ENCODE measurements at places on chromosomes 3 and 15. TPM values are rescaled to one million over a fixed set of nuclear protein-coding genes. Genes with fewer than 3 reads are reported as not detected.

CHCHD6 gene
- polyA plus RNA-seq = 14.9 TPM

DNA sequence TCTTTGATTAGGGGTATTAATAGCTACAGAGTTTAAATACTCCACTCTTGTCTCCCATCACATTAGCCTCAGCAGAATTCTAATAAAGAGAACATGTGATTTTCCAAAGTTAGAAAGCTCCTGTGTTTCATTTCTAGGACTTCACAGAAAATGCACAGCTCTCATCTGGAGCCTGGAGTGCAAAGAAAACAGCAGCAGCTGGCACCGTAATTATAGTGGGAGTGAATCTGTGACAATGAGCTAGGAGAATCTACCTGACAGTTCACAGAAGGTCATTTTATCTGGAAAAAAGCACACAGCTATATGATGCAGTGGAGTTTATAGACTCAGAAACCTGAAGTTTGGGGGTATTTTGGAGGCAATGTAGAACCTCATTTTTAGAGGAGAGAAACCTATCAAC, 5.4 kb upstream of the TRIM59 start:
- DNase-seq = no peak

DNA sequence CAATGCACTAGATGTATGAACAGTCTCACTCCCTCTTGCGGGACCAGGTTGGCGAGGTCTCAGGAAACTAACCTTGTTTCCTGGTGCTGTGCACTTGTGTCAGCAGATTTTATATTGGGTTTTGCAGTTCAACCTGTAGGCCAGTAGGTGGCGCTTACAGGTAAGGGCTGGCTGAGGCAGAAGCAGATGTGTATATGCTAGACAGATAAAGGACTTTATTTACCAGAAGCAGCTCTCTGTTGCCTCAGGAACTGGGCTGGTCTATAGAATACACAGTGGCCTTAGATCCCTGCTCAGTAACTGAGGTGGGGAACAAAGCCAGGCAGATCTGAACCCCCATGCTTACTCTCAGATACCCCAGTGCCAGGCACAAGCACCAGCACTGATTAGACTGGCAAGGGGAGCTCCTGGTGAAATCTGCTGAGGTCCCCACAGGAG, 296.8 kb downstream of the DOCK3 start:
- DNase-seq = peak; percentile 37

DNASE1L3 gene
- polyA plus RNA-seq = 57.6 TPM

All from adrenal gland (tissue), 19 donors.